ENCODE measurements at places on chromosomes 3 and 15.
A peak's percentile ranks its signal among the peaks of the same experiment; 100 is the strongest.

DNA sequence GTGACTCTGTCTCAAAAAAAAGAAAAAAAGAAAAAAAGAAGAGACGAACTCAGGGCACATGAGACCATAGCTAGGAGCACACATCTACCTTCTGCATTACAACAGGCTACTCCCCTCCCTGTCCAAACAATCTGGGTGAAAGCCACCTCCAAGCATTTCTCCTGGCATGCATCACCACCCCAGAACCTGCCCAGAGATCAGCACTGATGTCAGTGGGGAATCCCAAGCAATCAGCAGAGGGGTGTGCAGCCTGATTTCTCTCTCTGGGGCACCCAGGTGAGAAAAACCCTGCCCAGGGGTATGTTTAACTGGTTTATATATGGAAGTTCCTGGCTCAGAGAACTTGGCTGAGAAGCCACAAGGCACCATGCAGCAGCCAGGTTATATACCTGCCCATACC is 59.4 kb downstream of the CDC25A start:
- DNase-seq: no peak

DNA sequence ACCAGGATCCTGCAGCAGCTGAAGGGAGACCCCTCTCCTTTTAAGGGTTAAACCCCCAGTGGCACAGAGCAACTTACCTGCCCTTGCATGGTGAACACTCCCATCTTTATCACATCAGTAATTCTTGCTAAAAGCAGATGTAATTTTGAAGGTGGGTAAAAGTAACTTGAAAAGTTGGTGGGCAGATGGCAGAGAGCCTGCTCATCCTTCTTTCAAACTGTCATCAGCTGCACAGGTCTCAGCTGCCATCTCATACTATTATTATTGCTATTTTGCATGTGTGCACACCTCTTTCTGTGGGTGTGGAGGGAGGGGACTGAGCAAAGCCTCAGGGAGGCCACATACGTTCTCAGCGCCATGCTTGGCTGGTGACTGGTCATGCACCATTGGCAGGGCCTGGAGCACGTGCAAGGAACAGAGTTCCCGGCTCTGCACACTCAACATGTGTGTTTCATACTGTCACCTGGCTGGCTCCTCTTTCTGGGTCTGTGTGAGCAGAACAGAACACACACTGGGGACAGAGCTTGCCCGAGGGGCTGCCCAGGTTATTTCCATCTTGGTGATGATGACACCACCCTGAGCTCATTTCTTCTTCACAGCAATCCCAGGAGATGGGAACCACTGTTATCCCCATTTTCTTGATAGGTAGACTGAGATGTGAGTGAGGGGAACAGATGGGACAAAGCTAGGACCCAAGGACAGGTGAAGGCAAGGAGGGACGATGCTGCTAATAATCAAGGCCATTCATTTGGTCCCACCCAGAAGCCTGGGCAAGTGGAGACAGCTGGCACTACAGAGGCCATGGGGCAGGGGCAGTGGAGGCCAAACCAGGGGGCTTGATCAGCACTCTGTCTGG is 95.8 kb upstream of the KLF13 start:
- no peak for DNase-seq

- DNase-seq: no peak
These were observed 98.2 kb downstream of the MEIS2 start for GRCh38 chr15:37002041-37002672.

- no peak for DNase-seq
These were observed 172.8 kb upstream of the C2CD4B start for GRCh38 chr15:62337934-62338333.

DNA sequence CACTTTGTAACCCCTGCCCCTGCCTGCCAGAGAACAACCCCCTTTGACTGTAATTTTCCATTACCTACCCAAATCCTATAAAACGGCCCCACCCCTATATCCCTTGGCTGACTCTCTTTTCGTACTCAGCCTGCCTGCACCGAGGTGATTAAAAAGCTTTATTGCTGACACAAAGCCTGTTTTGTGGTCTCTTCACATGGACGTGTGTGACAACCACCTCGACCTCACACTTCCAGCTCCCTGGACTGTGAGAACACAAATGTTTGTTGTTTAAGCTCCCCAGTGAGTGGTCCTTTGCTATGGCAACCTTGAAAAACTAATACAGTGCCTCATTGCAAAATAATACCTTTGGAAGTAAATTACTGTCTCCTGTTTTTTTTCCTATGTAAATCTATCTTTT is 299.2 kb upstream of the POU1F1 start:
- no peak for DNase-seq

GRCh38 chr15:74258456-74259291 is 22.5 kb downstream of the CCDC33 start:
- no peak for DNase-seq

DNA sequence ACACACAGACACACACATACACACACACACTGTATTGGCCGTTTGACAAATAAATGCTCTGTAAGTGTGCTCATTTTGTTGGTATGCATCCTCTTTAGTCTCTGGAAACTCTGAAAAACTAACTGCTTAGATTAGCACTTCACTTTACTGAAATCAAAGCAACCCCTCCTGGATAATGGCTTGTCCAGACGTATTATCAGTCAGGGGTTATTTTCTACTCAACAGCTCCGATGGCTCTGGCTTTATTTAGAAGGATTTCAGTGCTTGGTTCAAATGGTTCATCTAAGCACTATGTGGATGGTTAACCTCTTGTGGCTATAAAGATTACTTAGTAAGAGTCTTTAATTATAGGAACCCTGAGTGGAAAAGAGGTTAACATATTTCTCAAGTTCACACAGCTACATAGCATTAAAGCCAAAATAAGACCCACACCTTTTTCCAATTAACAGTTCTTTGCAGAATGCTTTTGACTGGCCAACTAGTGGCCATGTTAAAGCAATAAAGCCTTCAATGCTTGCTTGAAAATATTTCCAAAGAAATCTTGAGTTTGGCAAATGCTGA is 516.1 kb upstream of the NAALADL2 start:
- no peak for DNase-seq

DNA sequence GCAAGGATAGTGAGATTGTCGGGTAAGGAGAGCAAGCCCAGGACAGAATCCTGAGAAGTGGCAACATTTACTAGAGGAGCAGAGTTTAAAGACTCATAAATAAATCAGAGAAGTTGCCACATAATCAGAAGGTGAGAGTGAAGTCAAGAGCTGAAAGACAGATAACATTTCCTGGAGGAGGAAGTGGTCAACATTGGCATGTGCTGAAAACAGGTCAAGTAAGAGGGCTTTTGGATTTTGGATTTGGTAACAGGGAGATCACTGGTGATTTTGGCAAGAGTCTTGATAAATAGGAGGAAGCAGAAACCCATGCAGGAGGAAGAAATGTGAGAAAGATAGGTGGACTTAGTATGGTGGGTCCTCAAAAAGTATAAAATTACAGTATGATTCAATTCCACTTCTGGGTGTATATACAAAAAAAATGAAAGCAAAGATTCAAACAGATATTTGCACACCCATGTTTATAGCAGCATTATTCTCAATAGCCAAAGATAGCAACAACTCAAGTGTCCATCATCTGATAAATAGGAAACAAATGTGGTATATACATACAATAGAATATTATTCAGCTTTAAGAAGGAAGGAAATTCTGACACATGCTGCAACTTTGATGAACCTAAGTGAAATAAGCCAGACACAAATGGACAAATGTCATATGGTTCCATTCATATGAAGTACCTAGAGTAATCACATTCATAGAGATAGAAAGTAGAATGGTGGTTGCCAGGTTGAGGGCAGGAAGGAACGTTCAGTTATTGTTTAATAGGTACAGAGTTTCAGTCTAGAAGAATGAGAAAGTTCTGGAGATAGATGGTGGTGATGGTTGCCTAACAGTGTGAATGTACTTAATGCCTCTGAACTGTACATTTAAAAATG is 27.3 kb upstream of the MBNL1 start:
- peak; percentile 73 for DNase-seq

- no peak for DNase-seq
These were observed 96.3 kb upstream of the ZBED2 start for GRCh38 chr3:111691293-111691909.

GRCh38 chr3:189249987-189250386 is 78.2 kb downstream of the TPRG1 start:
- DNase-seq: no peak

- DNase-seq: no peak
These were observed 6.9 kb upstream of the MST1R start for GRCh38 chr3:49910409-49911123.

- DNase-seq: no peak
These were observed 978.6 kb downstream of the PLOD2 start for GRCh38 chr3:145182196-145182911.

DNA sequence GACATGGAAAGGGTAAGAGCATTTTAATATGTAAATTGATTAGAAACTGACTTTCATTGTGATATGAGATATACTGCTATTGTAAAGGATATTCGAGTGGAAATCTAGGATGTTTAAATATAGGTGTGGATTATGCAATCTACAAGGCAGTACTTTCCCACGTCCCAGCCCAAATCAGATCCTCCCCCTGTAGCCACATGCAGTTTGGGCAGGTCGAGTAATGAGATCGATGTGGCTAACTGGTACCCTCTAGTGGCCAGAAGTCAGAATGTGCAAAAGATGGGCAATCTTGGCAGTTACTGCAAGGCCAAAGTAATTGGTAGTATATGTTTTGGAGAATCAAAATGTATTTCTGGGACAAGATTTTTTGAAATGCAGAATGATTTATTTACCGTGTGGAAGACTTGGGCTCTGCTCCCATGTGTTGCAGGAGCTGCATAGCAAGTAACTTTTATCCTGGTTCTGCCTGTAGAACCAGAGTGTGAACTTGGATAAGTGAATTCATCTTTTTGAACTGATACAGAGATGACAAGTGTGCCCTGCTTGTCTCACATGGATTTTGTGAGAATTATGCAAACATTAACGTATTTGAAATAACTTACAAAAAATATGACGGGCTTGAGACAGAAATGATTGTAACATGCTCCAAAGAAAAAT is 94.5 kb upstream of the ADAMTSL3 start:
- DNase-seq: no peak

DNA sequence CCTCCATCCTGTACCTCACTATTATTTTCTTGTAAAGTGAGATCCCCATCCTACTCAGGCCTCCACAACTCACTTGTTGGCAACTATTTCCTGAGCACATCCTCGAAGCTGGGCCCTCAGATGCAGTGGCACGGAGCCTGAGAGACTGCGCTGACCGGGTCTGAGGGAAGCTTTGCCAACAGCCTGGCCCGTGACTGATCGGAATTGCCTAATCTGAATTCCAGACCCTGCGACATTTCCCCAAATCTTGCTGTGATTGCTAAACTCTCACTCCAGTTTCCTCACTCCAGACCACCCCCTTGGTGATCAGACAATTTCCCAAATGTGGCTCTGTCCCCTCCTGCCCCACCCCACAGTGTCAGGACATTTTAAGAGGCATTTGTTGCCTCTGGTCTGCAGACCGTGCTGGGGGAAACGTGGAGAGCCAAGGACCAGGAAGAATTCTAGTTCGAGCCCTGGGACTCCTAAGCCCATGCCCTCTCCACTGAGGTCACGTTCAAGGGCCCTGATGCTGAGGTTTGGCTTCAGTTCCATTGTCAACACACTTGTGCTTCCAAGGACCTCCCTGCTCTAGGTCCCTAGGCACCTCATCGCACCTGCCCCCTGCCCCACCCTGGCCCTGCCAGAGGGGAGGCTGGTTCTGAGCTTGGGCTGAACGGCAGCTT is 22.8 kb downstream of the KLHL25 start:
- DNase-seq: no peak

DNA sequence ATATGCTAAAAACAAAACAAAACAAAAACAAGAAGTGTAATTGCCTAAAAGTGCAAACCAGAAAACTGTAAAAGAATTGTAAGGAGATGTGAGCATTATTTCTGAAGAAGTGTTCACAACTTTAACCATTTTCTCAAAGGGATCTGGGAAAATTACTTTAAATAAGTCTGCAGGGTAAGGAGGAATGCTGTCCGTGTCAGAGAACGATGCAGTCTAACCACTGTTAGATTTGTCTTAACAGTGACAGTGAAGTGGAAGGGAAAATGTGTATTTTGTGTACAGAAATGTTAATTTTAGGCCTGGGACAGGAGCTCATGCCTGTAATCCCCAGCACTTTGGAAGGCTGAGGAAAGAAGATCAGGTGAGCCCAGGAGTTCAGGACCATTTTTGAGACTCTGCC is 95.7 kb downstream of the DLG1 start:
- no peak for DNase-seq

GRCh38 chr3:131147534-131147933 is 120.9 kb downstream of the NEK11 start:
- DNase-seq: no peak

DNA sequence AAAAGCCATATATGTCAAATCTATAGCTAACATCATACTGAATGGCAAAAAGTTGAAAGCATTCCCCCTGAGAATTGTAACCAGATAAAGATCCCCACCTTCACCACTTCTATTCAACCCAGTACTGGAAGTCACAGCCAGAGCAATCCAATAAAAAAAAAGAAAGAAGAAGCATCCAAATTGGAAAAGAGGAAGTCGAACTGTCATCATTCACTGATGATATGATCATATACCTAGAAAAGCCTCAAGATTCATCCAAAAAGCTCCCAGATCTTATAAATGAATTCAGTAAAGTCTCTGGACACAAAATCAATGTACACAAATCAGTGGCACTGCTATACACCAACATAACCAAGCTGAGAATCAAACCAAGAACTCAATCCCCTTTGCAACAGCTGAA is 97.4 kb downstream of the CBLB start:
- no peak for DNase-seq

- DNase-seq: no peak
These were observed 29.8 kb upstream of the CHL1 start for GRCh38 chr3:166799-167198.

DNA sequence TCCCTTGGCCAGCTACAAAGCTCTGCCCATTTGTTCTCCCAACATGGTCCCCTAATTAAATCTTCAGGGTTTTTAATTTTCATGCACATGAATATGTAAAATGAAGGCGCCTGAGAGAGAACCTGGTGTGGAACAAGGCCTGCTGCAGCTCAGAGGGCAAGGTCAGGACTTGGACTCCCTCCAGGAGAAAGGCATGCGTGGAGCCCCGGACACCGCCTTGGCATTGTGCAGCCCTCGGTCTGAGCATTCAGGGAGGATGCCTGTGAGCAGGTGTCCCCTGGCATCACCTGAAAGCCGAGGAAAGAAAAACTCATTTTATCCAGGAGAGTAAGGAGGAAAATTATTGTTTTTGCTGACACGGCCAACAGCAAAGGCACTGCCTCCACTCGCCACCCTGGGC is 33.8 kb upstream of the EPHB1 start:
- DNase-seq: no peak

- no peak for DNase-seq
These were observed 65.5 kb downstream of the MEF2A start for GRCh38 chr15:99631255-99631654.

- DNase-seq: no peak
These were observed 132.2 kb downstream of the MBNL1 start for GRCh38 chr3:152400887-152401286.

DNA sequence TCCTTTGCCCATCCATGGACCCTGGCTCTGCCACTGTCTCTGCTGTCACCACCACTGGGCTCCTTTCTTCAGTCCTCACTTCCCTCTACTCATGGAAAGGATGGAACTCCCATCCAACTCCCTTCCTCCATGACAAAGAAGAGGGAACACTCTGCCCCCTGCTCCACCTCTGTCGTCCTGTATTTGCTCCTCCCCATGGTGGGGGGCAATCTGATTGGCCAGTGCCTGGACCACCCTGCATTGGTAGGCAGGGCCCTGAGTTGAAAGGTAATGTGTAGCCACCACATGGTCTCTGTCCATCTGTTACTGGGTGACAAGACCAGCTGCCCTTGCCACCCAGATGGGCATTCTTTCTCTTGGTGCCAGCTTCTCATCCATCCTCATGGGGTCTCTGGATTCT is 20.7 kb upstream of the HEG1 start:
- DNase-seq: no peak

GRCh38 chr3:160450846-160451245 is 1.3 kb upstream of the TRIM59 start:
- no peak for DNase-seq

All from SIG-M5 (cell line).